Activated B cell treated with CpG ODN at 0.5 μM for 24 hours (primary cell): ENCODE measurements at places on chromosomes 16 and 17.

DNA sequence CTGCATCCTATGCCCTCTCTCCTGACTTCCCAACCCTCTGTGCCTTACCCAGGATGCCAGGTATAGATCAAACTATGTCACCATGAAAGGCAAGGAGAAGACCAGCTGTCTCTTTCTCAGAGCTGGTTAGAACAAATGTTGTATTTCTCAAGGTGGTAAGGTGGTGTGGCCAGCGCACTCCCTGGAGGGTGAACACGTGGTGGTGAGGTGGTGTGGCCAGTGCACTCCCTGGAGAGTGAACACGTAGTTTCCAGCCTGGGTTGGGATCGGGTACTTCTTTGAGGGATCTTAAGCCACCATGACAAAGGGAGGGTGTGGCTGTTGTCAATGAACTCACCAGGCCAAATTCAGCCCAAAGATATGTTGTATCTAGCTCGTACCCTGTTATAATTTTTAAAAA is 26.8 kb downstream of the KATNIP start:
- no peak for DNase-seq

DNA sequence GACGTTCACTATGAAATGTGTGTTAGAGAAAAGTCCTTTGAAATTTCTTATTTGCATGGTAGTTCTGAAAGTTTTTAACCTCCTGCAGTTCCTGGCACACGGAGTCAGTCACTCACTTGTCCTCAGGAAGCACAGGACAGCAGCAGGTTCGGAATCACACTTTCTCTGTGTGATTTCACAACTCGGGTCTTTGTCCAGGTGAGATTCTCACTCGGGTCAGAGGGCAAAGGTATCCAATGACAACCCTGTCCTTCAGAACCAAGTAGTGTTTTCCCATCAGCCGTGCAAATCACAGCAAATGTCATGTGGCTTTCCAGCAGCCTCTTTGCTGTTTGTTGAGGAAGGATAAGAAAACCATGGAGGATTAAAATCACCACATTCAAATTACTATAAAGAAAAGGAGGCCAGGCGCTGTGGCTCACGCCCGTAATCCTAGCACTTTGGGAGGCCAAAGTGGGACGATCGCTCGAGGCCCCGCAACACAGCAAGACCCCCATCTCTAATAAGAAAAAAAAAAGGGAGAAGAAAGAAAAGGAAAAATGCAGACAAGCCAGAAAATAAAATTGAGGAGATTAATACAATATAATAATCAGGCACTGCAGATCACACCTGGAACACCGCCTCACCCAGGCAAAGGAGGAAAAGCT is 22.0 kb downstream of the ADCY9 start:
- DNase-seq = no peak

DNA sequence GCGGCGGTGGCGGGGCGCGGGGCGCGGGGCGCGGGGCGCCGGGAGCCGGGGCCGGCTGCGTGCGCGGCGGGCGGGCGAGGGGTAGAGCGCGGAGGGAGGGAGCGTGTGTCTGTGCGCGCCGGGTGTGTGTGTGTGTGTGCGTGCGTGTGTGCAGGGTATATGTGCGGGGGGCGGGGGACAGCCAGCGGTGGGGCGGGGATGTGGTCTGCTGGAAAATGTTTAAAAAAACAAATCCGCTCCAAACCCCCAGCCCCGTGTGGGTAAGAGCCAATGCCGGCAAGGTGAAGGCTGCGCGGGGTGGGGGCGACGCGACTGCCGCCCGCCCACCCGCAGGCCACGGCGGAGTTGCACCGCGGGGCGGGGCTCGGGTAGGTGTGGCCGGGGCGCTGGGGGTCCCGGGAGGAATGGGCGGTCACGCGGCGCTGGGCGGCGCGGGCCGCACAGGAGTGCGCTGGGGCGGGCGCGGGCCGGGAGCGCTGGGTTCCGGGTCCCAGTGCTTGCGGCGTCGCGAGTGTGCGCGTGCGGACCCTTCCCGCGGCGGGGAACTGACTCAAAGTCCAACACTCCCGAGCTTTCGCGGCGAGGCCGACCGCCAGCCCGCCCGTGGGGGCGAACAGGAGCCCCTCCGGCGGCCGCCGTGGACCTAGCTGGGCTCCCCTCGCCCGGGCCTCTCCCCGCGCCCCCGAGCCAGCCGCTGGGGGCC is at the start of gene CYGB:
CYGB (minus strand) TSS at position 132 of the 703 bp plus-strand sequence. CDS start 167 bp downstream, outside the sequence.
- no peak for DNase-seq

GRCh38 chr17:64240741-64241347 is 22.2 kb downstream of the TEX2 start:
- DNase-seq = no peak

- DNase-seq = no peak
These were observed 192.3 kb upstream of the MAF start for GRCh38 chr16:79792664-79793351.

- DNase-seq = no peak
These were observed 11.2 kb downstream of the CYB5D2 start for GRCh38 chr17:4154201-4154600.

DNA sequence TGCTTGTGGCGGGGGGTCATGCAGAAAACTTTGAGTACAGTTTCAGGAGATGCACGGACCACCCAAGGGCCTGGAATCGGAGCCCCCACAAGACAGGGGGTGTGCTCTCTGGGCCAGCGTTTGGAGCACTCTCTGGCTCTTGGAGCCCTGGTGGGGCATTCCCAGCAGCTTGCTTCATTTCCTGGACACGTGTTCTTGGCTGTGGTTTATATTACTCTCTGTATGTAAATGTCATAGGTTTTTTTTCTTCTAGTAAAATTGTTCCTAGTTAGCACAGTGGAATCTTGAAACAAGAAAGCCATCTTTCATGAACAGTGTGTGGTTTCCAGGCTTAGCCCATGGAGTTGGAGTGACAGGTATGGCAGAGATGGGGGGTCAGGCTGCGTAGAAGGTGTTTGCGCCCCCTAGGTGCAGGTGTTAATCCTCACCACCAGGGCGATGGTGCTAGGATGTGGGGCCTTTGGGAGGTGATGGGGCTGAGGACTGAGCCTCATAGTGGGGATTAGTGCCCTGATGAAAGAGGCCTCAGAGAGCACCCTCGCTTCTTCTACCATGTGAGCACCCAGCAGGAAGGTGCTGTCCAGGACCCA is 79.8 kb downstream of the JPH3 start:
- no peak for DNase-seq

- DNase-seq = no peak
These were observed 157.4 kb upstream of the NOG start for GRCh38 chr17:56436142-56436541.

GRCh38 chr17:44331249-44331760 is 6.7 kb upstream of the SLC25A39 start:
- no peak for DNase-seq

- DNase-seq = no peak
These were observed 8.9 kb downstream of the CORO6 start for GRCh38 chr17:29613856-29614255.

DNA sequence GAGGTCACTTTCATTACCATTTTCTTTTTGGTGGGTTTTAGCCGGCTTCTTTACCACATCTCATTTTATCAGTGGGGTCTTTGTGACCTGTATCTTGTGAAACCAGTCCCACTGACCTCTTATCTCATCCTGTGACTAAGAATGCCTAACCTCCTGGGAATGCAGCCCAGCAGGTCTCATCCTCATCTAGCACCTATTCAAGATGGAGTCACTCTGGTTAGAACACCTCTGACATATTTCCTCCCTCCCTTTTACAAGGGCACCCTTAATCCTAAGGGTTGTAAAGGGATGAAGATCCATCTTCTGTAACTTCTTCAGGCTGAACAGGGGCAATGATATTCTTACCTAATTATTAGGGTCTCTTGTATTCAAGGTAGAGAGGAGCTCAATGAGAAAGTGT is 107.9 kb upstream of the HAS3 start:
- DNase-seq = no peak

- DNase-seq = no peak
These were observed 259.5 kb downstream of the IRX3 start for GRCh38 chr16:54027062-54027461.

DNA sequence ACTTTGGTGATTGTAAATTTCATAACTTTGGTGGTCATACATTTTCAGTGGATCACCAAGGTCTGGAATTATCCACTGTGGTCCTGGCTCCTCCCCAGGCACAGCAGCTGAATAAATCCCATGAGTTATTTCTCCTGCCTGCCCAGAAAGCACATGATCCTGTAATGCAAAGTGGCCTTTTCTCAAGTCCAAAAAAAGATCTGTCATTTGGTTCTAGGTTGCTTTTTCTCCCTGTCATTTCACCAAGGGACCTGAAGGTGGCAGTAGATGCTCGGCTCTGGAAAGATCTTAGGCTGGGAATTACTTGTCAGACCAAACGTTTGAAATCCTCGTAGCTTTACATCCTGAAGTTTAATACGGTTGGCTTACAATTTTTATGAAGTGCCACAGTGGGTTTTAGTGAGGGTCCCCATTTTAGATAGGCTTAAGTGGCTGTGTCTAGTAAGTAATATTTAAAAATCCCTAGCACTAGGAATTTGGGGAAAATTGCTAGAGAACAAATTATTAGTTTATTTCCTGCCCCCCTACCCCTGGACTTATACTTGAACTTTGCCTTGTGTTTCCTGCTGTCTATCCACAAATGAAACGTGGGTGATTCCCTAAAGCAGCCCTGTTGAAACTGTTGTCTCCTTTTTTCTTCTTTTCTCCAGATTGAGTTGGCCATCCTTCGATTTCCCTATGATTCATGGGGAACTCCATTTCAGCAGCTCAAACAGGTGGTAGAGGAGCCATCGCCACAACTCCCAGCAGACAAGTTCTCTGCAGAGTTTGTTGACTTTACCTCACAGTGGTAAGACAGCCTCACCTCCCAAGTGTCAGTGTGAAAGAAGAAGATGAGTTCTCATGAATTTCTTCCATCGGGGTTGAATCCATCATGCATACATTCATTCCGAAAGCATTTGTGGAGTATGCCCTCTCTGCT is 111.7 kb downstream of the MAP2K6 start:
- no peak for DNase-seq

- DNase-seq = peak; percentile 12
These were observed 8.4 kb downstream of the TSPOAP1 start for GRCh38 chr17:58320163-58320558.

DNA sequence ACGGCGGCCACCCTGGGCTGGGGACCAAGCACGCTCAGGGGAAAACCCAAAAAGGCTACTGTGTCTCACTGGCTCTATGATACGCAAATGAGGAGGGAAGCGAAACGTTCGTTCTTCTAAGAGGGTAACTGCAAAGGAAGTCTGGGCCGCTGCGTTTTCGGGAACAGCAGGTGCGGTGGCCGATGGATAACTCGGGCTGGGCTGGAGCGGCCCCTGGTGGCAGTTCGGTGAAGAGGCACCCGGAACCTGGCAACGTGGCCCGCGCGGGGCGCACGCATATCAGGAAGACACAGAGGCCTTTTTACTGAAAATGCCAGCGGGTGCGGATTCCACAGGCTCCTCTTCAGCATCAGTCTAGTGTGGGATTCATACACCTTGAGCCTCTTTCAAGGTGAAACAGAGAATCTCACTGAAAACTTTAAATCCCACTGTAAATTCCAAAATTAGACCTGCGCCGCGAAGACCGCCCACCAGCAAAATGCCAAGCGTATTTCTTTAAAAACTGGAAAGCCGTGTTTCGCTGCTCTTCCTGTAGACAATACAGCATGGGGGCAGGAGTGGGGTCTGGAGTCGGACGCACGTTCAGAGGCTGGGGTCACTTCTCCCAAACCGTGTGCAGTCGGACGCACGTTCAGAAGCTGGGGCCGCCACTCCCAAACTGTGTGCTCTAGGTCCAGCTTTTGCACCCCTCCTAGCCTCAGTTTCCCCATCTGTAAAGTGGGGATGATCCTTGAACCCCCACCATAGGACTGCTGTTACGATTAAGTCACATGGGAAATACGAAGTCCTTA is 44.4 kb upstream of the METTL9 start:
- peak; percentile 98 for DNase-seq

GRCh38 chr17:50565402-50566350 is 5.2 kb downstream of the CACNA1G start:
- DNase-seq = no peak

- DNase-seq = no peak
These were observed 10.4 kb downstream of the CHAD start for GRCh38 chr17:50458270-50458669.

- DNase-seq = no peak
These were observed 133.4 kb downstream of the MAP2K6 start for GRCh38 chr17:69547947-69548346.

DNA sequence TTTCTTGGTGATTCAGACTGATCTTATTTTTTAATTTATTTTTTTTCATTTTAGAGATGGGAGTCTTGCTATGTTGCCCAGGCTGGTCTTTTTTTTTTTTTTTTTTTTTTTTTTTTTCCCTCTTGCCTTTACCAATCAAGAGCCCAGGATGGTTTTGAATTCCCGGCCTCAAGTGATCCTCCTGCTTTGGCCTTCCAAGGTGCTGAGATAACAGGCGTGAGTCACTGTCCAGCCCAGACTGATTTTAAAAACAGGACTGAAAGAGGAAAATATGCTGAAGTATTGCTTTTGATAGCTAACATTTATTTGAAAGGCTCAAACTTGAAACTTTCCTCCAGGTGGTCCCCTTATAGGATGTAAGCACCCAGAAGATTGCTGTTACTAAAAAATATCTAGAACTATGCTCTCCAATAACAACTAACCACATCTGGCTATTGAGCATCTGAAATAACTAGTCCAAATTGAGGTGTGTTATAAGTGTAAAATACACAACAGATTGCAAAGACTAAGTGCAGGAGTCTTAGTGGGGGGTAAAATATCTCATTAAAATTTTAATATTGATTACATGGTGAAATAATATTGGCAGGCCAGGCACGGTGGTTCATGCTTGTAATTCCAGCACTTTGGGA is 15.8 kb upstream of the BRIP1 start:
- no peak for DNase-seq

DNA sequence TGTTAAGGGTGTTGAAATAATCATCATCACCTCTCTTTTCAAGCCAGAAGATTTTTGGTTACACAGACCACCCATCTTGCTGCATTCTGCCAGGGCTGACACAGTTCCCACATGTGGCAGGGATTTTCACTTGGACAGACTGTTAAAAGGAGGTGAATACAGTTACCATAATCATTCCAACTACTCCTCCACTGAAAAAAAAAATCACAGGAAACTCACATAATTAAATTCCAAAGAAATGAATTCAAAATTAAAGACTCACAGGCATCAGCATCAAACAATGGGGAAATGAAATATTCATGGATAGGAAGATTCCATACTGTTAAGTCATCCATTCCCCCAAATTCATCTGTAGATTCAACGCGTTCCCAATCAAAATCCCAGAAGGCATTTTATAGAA is 209.4 kb downstream of the MRTFB start:
- no peak for DNase-seq

DNA sequence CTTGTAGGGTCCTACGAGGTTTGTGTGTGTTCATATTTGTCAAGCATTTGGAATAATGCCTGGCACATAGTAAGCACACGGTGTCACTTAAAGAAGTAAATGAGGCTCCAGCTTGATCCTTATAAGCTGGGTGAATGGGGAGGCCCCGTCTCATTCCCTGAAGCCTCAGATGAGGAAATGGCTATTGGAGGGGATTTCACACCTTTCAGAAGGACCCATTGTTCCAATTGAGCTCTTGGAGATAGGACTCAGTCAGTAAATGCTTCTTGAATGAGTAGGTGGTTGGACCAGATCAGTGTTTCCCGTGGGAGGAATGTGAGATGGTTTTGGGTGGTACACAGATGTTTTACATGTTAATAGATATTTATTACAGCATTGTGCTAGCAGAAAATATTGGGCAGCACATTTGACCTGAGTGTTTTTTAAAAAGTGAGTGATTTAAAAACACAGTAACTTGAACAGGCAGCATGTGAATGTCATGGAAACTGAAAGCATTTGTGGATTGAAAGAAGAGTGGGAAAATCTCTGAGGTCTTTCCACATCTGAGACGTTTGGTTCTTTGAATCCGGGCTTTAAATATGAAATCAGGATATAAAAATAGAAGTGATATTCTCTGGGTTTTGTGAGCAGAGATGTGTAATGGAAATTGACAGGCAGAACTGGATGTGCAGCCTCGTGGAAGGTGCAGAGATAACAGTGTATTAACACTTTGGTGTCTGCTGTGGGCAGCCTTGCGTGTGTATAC is 36.4 kb upstream of the ARHGAP17 start:
- DNase-seq = no peak
